Suprapubic skin (tissue), 4 donors: ENCODE measurements at places on chromosomes 12 and 14. TPM values are rescaled to one million over a fixed set of nuclear protein-coding genes. Genes with fewer than 3 reads are reported as not detected.

DNA sequence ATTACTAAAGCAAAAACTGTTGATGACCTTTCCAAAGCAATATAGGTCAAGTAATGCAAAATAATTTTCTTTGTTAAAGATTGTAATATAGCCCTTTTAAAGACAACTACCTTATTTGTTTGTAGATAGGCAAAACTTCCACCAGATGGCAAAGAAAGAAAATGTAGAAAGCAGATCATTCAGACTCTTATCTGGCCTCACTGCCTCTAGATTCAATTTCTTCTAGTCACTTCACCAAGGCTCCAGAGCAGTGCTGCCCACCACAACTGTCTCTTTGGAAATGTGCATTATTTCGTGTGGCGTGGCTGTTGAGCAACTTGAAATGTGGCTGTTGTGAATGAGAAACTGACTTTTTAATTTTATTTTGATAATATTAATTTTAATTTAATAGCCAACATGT, 127.1 kb downstream of the ITPR2 start:
- no peak for DNase-seq

GRCh38 chr14:35992816-35993683, 166.9 kb downstream of the BRMS1L start:
- DNase-seq, result no peak

- DNase-seq, result no peak
Measured at GRCh38 chr14:24312736-24313507, 1.6 kb downstream of the LTB4R start.

DNA sequence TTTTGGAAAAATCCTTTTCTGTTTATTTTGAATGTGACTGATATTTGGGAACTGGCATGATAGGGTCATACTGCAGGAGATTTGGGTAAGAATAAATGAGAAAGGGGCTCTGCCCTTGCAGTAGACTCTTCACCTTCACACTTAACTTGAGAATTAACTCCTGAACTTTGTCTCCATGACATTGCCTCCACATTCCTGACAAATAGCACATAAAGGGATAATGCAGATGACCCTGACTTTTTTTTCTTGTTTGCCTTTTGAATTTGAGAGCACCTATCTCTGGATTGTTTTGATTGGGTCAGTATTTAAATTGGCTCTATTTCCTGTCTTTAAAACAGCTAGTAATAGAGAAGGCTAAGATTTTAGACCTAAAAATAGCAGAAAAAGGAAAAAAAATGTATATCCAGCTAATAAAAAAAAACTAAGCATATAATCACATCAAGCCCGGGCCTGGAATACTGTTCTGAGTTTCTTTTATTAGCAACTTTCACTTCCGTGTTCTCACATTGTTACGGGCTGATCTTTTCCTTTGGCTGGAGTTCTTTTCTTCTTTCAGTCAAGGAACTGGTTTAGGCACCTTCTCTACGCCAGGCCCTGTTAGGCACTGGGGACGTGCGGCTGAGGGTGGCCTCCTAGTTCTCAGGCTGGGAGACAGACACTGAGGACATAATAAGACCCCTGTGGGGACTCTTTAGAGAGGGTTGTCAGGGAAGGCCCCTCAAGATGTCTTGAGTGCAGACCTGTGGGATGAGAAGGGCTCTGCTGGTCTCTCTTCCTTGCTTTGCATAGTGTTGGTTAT, 53.1 kb upstream of the GNPNAT1 start:
- no peak for DNase-seq

DNA sequence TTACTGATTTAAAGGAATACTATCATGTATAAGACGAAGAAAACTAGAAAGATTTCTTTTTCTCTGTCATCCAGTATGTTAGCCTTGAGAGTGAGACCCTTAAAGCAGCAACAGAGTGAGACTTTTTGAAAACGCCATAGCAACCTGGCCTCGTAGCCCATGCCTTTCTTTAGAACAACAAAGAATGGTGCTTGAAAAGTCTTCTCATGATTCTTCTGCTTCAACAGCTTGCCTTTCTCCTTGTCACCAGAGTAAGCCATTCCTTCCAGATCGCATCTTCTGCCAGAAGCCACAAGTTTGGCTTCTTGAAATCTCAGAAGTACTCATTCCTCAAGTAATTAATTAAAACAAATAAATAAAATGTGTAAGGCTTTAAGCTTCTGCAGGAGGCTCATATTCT, 109.3 kb downstream of the PDE3A start:
- no peak for DNase-seq

DNA sequence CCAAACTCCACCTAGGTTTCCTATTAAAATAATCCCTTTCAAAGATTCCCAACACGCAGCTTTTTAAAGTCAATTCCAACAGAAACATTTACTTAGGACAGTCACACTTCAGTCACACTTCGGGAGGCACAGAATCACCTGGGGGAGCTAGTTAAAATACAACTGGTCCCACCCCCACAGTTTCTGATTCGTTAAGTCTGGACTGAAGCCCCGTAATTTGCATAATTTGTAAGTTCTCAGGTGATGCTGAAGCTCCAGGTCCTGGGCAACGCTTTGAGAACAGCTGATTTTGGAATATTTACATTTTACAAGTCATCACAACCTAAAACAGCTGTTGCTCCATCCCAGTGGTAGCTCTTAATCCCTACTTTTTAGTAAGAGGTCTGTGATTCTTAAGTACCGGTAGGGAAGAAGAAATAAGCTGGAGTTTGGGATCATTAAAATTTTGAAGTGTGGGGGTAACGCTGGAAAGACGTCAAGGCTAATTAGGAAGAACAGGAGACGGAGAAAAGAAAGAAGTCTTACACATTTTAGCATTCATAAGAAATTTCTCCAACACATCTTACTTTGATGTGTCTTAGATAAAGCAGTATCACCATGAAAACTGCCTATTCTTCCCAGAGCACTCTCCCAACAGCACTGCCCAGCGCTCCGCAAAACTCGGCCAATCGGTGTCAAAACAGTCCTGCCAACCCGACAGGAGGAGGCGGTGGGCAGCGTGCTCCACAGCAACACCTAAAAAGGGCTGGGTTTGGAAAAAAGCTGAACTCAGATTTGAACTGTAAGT, 1.1 kb downstream of the IPO8 start:
- DNase-seq, result no peak

DNA sequence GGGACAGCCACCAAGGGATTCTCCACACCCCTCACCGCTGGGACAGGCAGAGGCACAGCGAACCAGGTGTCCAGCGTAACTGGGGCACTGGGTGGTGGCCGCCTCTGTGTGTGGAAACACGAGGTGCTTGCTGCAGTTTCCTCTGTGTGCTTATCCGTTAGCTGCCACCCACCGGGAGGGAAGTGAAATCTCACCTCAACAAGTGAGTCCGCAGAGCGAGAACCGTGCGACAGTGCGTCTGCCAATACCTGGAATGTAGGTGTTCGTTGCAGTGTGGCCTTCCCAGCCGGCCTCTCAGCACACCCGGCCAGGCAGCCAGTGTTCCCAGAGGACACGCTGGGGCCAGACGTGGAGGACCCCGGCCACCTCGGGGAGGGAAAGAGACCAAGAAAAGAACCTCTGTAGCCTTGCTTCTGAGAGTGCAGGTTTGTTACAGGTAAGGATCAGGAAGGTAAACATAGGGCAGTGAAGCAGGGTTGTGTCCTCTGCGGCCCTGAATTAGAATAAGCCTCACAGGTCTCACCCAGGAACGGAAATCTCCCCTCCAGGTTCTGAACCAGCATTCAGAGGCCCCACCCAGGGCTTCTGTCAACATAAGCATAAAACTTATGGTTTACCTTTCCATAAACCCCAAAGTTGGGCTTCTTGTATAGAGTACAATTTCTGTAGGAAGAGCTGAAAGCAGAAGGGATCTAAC, 1.5 kb downstream of the BCL2L14 start:
- DNase-seq, result no peak

GRCh38 chr12:75970310-75970709, 61.3 kb downstream of the PHLDA1 start:
- DNase-seq, result no peak

- no peak for DNase-seq
Measured at GRCh38 chr12:41485203-41485602, 297.1 kb downstream of the PDZRN4 start.

GRCh38 chr14:102197317-102197853, 57.7 kb downstream of the WDR20 start:
- no peak for DNase-seq

- no peak for DNase-seq
Measured at GRCh38 chr14:79586416-79586815, 624.9 kb downstream of the DIO2 start.

- no peak for DNase-seq
Measured at GRCh38 chr14:61132894-61133293, 148.2 kb downstream of the TMEM30B start.

- no peak for DNase-seq
Measured at GRCh38 chr12:116880817-116881324, 370 bp downstream of the HRK start.

- no peak for DNase-seq
Measured at GRCh38 chr14:91186515-91187066, 57.9 kb downstream of the GPR68 start.

PTPN21 gene
- total RNA-seq, result 71.1 TPM

TCL1A gene
- not detected for total RNA-seq

DAZAP2 gene
- 283 TPM for total RNA-seq
